ENCODE measurements at places on chromosomes 3 and 15.

DNA sequence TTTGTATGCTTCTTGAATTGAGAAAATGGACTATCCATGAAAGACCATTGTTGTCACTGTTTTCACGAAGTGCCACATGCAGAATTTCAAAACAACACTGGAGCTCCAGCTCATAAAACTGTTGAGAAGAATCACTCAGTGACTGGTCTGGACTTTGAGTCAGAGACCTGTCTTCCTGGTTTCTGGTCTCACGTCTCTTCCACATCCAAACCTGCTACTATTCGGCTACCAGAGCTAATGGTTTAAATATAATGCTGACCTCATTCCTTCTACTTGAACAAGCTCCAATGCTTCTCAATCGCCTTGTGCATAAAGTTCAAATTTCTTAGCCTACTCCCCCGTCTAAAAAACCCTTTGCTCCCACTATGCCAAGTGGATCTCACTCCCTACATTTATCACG, 227.9 kb upstream of the NR2F2 start:
- DNase-seq = no peak

DNA sequence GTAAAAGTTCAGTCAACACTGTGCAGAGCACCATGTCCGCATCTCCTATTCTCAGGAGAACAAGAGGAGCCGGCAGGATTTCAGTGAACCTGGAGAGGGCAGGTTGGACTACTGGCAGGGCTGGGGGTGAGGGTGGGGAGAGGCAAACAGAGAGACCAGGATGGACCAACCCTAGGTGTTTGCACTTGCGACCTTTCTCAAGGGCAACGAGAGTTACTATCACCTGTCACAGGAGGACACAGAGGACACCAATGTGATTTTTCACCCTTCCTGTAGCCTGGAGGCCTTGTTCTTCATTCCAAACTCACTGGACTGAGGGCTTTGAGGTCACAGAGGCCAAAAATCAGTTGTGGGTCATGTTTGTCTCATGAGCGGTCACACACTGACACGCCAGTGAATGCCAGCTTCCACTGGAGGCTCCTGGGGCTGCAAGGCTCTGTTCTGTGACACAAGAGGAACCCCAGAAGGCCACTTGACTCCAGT, 89.5 kb downstream of the CPN2 start:
- DNase-seq = no peak

- no peak for DNase-seq
These were observed 86.3 kb downstream of the MME start for GRCh38 chr3:155166441-155166840.

- DNase-seq = no peak
These were observed 9.6 kb upstream of the FOXP1 start for GRCh38 chr3:71593106-71593505.

DNA sequence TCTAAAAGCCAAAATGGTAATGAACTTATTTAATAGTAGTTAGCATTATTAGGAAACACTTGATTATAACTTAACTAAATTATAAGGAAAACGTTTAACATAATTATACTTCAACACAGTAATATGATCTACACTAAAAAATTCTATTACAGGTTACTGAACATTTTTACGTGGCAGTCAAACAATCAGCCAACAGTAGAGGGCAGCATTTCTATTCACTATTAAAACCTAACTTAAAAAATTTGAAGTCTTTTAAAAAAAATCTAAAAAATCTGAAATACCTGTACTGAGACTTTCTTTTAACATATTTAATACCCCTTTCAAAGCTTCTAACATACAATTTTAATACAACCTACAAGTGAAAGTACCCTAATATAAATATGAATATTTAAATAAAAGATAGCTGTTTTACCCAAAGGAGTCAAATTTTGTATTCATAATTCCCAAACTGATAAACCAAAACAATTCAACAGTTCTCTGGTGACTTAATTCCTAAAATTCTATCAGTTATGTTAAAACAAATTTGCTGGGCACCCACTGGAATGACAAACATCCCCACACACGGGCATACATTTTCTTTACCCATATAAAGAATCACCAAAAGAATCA, 41.5 kb downstream of the DLG1 start:
- peak; percentile 5 for DNase-seq

- DNase-seq = no peak
These were observed 817 bp downstream of the USP3 start for GRCh38 chr15:63504979-63505841.

GRCh38 chr3:90069748-90070147, 962.3 kb downstream of the EPHA3 start:
- no peak for DNase-seq

GRCh38 chr3:71926262-71926600, 141.3 kb upstream of the PROK2 start:
- no peak for DNase-seq

DNA sequence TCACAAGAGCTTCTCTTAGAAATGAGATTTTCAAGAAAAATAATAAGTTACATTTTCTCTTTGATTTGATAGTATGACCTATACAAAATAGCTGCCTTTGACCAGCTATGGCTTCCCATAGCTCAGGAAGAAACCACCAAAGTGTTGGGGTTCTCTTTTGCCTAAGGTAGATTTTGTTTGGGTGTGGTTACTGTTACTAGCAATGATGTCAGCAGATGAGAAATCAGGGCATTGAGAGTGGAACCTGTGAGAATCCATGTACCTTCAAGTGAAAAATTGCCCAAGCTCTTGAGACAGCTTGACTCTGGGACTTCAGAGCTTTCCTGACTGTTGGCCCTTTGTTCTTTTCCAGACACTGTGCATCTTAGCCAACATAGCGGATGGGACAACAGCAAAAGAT, 45.6 kb downstream of the NME9 start:
- DNase-seq = no peak

DNA sequence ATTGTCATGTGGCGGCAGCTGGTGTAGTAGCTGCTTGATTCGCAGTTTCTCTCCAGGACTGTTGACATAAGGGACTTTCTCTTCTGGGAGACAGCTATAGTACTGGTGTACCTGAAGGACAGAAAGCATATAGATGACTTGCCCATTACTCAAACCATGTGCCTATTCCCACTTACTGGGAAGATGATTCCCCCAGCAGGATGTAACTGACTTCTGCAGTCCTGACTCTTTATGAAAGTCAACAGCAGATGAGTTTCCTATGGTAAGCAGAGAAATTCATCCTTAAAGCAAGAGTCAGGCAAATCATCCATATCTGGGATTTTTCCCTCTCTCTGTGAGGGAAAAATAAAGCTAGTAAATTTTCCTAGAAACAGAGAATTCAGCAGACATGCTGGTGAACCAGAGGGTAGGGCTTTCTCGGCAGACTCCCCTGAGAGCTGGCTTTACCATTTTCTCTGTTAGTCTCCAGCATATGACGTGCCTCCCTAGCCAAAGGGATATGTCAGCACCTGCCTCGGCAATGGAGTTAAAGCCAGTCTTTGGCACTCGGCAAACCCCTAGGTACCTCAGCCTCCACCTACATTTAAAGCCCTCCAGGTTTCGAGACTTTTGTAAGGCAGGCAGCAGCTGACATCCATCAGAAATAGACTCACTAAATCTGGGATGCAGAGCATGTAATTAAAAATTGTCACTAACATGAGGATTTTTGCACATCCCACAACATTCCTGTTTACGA, 62.1 kb downstream of the PRICKLE2 start:
- no peak for DNase-seq

DNA sequence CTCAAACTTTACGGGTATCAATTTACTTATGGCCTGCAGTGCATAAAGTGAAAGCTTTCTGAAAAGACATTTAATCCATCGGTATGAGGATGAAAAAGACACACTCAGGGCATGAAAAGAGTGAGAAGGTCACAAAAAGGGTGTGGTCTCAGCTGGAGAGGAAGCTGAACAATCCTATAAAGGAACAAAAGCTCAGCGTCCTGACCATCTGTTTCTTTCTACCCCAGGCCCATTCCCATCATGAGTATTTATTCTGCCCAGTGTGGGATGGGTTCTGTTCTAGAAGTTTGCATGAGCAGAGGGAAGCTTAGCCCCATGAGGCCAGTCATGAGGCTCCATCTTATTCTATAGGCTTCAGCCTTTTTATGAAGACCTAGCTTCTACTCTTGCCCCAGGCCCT, 144.6 kb downstream of the LPP start:
- DNase-seq = no peak

DNA sequence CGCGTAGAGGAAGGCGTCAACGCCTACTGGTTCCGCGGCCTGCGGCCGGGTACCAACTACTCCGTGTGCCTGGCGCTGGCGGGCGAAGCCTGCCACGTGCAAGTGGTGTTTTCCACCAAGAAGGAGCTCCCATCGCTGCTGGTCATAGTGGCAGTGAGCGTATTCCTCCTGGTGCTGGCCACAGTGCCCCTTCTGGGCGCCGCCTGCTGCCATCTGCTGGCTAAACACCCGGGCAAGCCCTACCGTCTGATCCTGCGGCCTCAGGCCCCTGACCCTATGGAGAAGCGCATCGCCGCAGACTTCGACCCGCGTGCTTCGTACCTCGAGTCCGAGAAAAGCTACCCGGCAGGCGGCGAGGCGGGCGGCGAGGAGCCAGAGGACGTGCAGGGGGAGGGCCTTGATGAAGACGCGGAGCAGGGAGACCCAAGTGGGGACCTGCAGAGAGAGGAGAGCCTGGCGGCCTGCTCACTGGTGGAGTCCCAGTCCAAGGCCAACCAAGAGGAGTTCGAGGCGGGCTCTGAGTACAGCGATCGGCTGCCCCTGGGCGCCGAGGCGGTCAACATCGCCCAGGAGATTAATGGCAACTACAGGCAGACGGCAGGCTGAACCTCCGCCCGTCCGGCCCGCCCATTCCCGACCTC, 4.1 kb downstream of the ISLR2 start:
- no peak for DNase-seq

GRCh38 chr15:47610736-47611135, 106.6 kb upstream of the SEMA6D start:
- DNase-seq = no peak

- DNase-seq = no peak
These were observed 45.0 kb upstream of the SLC12A8 start for GRCh38 chr3:125257536-125257935.

- no peak for DNase-seq
These were observed 181.6 kb downstream of the CFAP20DC start for GRCh38 chr3:58868097-58868779.

DNA sequence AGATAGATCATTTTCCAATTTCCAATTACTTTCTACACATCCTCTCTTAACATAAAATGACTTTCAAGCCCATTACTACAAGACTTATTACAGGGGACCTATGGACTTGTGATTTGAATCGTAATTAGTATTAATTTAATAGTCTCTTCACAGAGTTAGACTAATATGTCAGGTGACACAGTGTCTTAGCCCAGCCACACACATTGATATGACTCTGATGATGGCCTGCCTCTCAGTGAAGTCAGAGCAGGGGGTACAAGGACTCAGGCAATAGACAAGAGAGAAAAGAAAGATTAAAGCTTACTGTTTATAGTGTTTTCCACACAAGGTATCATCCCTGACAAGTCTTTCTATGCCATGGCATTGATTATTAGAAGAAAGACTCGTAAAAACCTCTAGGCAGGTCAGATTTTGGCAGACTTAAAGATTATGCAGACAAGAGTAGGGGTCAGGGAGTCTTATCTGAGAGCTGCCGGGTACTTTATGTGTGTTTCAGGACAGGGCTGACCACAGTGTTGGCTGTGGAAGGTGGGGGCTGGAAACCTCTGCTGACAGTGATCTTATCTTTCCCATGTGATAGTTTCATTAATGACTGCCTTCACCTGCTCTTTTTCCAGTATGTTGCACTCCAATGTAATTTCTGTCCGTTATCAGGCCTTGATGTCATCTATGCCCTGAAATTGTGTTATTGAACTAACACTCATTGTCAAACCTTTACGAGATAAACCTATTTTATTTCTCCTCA, 50.1 kb downstream of the B3GALNT1 start:
- DNase-seq = no peak

DNA sequence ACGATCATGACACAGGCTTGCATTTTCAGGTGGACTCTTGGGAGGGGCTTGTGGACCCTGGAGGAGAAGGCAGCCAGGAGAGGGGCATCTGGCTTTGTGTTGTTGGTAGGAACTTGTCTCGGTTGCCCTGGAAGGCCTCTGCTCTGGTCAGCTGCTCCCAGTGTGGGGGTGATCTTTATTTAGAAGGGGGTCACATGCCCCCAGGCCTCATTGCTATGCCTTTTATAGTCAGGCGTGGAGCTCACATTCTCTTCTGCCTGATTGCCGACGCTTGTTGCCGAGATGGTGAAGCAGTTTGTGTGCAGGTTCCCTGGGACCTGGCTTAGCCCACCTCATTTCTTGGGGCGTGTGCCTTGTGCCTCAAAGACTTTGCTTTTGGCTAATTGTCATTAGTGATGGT, 66.6 kb downstream of the IGF1R start:
- DNase-seq = no peak

DNA sequence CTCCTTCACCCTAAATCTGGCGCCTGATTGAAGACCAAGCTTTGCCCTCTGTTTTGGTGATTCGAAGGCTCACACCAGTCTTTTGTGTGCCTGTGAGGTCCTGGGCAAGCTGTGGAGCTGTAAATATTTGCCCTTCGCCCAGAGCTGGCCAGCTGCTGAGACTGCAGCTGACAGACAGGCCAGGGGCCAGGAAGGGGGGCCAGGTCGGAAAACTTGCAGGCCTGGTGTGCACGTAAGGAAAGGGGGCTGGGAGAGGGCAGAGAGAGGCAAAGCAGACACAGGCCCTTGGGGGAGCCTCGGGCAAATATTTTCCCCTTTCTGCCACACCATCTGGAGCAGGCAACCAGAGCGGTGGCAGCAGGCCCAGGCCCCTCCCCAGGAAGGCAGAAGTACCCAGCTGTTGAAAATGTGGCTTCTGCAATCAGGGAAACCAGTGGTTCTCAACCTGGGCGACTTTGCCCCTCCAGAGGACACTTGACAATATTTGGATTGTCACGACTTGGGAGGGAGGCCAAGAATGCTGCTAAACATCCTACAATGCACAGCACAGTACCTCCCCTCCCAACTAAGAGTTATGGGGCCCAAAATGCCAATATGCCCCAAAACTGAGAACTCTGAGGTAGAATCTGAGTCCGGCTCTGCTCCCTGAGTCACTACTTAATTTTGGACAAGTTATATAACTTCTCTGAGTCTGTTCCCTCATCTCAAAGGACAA, 2.5 kb downstream of the PDZRN3 start:
- DNase-seq = no peak

GRCh38 chr3:122273498-122273897, 51.5 kb upstream of the CSTA start:
- DNase-seq = no peak

- DNase-seq = no peak
These were observed 147.9 kb downstream of the IMPG2 start for GRCh38 chr3:101172516-101172915.
